ENCODE measurements at places on chromosomes 2 and 18.

DNA sequence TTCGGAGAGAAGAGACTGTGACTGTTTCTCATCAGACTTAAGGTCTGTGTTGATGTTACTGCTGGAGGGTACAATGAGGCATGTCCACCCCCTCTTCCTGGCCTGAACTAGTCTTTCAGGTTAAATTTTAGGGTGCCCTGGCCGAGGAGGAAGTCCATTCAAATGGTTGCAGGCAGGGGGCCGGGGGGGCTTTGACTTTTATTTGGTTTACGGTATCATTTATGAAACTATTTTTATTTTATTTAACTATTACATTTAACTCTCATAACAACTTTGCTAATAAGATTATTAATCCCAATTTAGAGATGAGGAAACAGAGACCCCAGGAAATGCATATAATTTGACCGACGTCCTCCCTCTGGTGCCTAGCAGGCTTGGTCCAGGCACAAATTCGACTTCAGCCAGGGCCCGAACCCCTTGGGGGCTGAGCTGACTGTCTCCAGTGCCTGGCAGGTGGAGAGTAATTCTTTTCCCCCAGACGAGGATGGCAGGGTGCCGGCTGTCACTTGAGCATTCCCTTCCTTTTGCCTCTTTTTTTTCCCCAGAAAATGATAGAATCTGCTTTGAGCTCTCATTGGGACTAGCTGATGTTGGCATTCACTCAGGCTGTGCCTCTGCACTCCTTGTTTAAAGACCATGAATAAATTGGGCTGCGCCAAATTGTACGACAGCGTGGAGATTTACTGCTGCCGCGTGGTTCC lies 255.3 kb upstream of the SALL3 start:
- no peak for DNase-seq

- DNase-seq, result no peak
Observed at GRCh38 chr2:68946117-68946516, 6.6 kb downstream of the GKN2 start.

DNA sequence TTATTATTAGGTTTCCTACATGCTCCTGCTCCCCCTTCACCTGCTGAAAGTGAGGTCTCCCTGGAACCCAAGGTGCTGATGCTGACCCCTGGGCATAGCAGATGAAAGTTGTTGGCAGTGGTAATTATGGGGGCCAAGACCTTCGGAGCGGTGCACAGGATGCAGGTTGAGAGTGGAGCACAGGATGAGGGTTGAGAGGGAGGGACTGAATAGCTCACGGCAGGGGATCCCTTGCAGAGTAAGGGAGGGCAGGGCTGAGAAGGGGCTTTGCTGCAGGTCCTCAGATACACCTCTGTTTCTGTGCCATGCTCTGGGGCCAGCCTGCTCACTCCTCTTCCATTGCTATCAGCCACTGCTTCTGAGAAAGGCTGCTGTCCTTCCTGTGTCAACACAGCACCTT lies 163.3 kb downstream of the FHOD3 start:
- DNase-seq, result no peak

DNA sequence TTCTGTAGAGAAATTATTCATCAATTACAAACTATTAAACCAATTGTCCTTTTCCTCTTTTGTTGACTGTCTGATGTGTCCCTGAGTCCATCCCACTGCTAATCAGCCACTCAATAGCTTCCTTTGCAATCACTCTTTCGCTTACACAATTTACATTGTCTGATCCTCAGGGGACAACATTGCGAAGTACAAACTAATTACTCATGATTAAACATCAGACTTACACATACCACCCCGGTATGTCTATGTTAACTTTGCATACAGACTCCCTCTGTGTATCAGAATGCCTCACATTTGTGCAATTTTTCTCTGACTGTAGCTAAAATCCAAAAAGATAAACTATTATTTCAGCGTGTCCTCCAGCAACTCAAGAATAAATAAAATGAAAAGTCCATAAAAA lies 264.4 kb upstream of the REV1 start:
- no peak for DNase-seq

GRCh38 chr2:7517088-7517487 lies 599.9 kb downstream of the RNF144A start:
- no peak for DNase-seq

DNA sequence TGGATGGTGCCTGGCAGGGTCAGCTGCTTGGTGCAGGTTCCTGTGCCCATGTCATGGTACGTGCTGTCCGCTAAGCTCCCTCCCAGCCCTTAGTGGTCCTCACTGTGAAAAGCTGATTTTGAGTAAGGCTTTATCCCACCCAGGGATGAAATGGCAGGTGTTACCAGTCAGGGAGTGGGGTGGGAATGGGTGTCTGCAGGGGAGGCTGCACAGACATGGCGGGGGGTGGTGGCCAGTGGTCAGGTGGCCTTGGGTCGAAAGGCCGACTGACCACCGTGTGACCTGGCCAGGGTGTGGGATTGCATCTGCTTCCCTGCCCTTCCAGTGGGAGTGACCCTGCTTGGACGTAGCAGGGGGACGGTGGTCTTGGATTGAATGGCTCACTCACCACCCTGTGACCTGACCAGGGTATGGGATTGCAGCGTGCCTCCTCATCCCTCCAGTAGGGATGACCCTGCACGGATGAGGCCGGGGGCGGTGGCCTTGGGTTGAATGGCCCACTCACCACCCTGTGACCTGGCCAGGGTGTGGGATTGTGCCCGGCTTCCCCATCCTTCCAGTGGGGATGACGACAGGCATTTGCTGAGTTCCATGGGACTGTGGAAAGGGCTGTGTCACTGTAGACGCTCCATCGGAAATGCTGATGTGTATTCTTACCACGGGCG lies 29.8 kb downstream of the AGAP1 start:
- no peak for DNase-seq

DNA sequence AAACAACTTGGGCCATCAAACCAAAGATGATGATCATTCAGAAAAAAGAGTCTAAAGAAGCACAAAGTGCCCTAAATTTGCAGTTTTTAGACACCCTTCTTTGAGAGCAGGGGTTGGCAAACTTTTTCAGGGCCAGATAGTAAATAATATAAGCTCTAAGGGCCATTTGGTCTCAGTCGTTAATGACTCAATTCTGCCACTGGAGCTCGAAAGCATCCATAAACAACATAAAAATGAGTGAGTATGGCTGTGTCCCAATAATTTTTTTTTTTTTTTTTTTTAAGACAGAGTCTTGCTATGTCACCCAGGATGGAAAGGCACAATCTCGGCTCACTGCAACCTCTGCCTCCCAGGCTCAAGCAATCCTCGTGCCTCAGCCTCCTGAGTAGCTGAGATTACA lies 152.3 kb downstream of the DTNB start:
- DNase-seq, result no peak

DNA sequence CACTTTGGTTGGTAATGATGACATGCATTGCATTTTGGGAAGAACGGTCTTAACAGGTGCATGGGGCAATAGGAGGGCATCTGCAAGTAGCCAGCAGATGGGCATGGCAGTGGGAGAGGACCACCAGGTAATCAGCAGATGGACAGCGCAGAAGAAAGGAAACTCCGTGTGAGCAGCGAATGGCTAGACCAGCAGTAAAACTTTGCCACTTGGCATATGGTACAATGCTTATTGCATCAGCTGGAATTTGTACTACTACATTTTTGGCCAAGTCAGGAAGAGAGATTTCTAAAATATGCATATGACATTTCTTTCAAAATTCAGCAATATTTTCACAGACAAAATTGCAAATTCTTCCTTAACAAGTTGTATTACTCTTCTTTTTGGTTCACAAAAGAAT lies 768.5 kb downstream of the LRP1B start:
- DNase-seq, result no peak

- no peak for DNase-seq
Observed at GRCh38 chr18:59101830-59102414, 37.8 kb upstream of the SEC11C start.

DNA sequence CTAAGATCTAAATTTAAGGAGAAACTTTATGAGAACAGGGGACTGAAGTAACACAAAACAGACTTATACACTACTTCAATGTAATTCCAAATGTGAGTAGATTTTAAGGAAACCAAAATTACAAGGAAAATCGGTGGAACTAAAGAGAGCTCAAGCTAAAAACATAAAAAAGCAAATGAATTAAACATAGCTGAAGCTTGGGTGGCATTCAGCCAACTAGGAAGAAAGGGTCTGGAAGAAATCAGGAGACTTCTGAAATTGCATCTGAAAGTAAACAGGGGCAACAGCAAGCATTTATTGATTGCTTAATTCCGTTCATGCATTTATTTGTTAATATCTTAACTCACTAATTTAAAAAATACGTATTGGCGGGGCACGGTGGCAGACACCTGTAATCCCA lies 727.3 kb upstream of the PKDCC start:
- DNase-seq, result no peak

DNA sequence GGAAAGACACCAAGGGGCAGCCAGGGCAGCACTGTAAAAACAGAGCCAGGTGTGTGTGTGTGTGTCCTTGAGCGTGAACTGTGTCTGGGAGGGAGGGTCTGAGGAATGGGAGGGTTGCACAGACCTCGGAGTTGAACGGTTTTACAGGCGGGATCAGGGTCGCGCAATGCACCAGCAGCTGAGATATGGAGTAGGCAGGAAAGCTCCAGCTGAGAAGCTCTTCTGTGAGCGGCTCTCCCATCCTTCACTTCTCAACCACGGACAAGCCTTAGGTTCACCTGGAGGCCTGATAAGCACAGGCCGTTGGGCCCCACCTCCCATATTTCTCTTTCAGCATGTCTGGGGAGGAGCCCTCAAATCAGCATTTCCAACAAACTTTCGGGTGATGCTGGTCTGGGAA lies 12.1 kb downstream of the SERTAD2 start:
- DNase-seq, result no peak

DNA sequence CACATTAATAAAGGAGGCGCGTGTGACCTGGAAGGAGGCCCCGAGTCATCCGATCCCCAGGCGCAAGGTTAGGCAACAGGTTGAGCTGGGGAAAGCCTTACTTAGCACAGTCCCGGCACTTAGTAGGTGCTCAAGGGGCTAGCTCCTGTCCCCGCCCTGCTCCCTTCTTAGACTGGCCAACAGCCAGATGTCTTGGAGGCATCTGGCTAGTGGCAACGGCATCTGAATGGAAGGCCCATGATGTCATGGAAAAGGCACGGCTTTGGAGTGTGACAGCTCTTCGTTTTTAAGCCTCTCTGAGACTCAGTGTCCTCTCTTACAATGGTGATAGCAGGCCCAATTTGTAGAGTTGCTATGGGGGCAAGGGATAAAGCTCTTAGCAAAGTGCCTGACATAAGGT lies 258.3 kb downstream of the CYRIA start:
- no peak for DNase-seq

DNA sequence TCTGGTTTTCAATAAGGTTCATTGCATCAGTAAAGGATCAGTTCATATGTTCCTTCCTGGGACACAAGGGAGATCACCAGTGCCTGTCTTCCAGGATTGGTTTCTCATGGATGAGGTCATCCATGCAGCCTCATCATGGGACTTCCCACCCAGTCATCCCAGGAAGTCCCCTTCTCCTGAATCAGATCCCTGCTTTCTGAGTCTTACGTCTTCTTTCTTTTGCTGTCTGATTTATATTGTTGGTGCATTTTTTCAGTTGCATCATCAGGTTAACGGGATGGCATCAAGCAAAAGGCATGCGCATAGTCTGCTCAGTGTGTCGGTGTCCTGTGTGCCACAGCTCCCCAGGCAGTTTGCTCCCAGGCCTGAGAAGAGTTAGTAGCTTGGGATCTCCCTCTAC lies 105.9 kb downstream of the SOX11 start:
- no peak for DNase-seq

GRCh38 chr2:221437056-221437455 lies 135.0 kb downstream of the EPHA4 start:
- no peak for DNase-seq

DNA sequence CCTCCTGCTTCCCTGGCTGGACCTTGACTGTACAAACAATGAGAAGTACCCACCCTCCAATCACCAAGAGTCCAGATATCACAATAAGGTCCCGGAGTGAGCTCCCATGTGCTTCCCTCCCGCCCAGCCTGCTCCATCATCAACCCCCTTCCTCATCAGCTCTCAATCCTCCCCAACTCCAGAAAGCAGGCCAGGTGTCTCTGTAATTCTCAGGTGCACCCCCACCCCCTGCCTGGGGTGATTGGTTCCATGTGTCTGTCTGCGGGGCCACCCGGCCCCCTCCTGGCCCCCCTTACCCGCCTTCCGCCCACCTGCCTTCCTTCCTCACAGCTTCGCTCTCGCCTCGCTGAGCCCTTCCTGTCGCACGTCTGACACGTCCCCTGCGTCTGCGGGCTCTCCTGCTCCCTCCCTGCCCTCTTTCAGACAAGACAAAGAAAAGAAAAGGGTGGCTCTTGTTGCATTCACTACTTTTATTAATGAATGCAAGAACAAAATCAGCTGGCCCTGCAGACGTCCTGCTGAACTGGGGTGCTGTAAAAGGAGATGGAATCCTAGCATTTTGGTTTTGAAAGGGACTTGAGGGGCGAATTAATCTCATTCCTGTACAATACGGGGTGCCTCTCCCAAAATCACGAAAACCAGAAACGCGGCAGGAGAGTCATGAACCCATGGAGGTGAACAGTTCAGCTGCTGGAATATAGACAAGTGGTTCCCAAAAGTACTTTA lies 26.5 kb upstream of the IGFBP2 start:
- no peak for DNase-seq

GRCh38 chr2:190986221-190986953 lies 27.6 kb downstream of the STAT1 start:
- DNase-seq, result no peak

Data from right renal cortex interstitium (tissue), 3 donors.